ENCODE measurements at places on chromosomes 12 and 14.
A peak's percentile ranks its signal among the peaks of the same experiment; 100 is the strongest.

- DNase-seq: peak; percentile 34
These were observed 7.7 kb downstream of the PPP1R3E start for GRCh38 chr14:23294734-23295561.

- DNase-seq: no peak
These were observed 61.5 kb downstream of the KCNMB4 start for GRCh38 chr12:70427611-70428010.

- DNase-seq: no peak
These were observed 120.3 kb downstream of the SLC38A1 start for GRCh38 chr12:46148327-46149078.

DNA sequence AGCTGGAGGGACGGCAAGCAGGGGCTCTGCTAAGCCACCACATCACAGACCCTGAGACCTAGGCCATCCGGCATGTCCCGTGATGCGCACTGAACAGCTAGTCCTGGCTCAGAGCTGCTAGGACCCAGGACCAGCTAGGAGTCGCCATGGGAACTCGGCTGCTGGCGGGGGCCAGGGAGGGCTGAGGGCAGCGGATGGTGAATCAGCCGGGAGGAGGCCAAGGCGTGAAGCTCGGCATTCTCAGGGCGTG lies 5.1 kb downstream of the AHNAK2 start:
- DNase-seq: no peak

GRCh38 chr14:96203635-96204034 lies 1.0 kb upstream of the BDKRB2 start:
- no peak for DNase-seq

DNA sequence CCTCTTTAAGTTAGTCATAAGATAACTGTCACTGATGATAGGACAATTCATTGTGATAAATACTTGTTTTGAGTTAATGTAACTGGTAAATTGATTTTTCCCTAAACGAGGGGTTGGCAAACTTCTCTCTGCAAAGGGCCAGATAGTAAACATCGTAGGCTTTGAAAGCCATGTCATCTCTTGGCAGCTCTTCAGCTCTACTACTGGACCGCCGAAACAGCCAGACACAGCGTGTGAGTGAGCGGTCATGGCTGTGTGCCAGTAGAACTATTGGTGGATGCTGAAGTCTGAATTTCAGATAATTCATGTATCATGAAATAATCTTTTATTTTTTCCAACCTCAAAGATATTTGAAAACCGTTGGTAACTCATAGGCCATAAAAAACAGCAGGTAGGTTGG lies 9.9 kb downstream of the PIWIL1 start:
- no peak for DNase-seq

DNA sequence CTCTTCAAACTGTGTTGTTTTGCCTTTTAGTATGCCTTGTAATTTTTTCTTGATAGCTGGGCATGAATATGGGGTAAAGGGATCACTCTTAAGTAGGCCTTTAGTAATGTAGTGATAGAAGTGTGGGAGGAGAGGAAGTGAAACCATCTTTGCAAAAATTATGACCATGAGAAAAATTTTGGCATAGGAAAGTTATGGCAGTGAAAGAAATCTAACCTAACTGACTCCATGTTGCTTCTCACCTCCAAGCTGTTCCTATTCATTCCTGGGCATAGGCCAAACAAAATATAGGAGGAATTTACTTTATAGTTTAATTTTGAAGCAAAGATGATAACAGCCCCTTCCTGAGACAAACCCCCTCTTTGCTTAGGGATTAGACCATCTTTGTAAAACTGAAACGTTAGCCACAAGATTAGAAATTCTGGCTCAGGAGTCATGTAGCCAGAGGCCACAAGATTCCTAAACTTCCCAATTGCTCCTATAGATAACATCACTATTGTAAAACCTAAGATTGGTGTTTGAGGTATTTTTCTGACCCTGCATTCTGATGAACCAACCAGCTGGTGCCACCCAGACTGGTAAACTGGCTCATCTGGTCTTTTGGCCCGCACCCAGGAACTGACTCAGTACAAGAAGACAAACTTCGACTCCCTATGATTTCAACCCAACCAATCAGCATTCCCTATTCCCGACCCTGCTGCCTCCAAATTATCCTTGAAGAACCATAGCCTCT lies 45.8 kb downstream of the CRADD start:
- no peak for DNase-seq

GRCh38 chr14:30158299-30158698 lies 230.7 kb upstream of the PRKD1 start:
- no peak for DNase-seq

GRCh38 chr12:116280595-116281290 lies 3.2 kb upstream of the MED13L start:
- no peak for DNase-seq

GRCh38 chr14:103628684-103629502 lies at the start of gene KLC1:
Gene KLC1, plus strand, starts transcription at chr14:103629211. Its CDS starts 25,354 bp downstream, at chr14:103654565.
- peak; percentile 66 for DNase-seq

DNA sequence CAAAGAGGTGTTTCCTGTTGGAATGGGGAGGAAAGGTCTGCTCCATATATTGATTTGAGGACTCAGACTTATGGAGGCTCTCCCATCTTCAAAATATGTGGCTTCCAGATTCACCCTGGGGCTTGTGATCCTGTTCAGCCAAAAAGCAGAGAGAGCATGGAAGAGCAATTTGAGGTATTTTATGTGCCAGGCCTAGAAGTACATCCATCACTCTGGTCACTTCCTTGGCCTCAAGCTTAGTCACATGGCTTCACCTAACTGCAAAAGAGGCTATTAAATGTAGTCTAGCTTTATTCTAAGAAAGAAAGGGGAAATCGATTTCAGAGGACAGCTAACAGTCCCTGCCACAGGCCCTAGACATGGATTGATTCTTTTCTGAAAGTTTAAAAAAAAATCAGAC lies 86.2 kb downstream of the C12orf50 start:
- no peak for DNase-seq

DNA sequence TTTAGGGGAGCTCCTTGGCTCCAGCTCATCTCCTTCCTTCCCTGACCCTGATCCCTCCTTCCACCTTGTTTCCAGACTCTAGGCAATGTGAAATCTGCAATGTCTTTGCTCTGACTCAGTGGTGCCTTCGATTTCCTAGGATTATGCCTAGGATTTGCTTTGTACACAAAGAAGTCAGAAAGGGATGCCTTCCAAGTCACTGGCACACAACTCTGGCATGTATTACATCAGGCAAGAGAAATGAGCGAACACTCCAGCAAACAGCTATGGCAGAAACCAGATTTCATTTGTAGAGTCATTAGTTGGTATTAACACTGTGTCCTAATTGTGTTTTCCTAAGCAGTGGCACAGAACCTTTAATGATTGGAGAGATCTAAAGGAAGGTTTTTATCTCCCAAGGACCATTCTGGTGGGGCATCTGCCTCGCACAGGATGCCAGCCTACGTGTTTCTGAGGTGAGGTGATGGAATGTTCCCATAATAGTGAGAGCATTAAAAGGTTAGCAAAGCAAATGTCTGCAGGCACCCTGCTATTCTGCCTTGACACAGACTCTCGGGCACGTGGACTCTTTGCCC lies 84.9 kb downstream of the WSCD2 start:
- no peak for DNase-seq

- DNase-seq: no peak
These were observed 13.3 kb upstream of the LRP1-AS start for GRCh38 chr12:57160741-57161140.

- DNase-seq: no peak
These were observed 183.9 kb downstream of the MYRFL start for GRCh38 chr12:70008944-70009343.

DNA sequence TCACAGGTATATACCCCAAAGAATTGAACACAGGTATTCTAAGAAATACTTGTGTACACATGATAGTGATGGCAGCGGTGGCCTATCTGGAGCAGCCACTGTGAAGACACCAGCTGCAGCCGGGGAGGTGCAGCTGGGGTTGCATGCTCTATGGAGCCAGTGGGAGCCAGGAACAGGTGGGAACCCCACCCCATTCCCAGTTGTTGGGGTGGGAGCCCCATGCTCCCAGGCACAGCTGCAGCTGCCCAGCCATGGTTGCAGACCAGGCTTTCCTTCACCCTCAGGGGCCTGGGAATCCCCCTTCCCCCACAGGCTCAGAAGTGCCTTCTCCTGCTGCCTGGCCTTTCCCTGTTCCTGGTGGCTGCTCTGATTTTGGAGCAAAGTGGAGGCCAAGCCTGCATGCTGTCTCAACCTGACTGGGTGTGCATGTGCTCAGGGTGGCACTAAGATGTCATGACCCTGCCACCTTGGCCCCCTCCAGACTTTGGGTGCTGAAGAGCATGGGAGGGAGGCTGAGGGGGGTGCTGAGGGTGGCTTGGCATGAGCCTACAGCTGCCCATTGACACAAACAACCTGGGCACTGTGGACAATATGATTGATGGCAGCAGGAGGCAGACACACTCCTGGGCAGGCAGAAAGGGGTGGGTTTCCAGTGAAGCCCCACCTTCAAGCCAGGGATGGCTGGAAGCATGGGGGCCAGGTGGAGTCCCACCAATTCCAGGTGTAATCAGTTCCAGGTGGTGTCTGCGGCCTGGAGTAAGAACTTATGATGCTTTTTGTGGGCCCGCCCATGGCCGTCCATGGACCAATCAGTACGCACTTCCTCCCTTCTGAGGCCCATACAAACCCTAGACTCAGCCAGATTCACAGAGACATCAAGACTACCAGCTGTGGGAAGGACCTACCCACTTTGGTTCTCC lies 234.7 kb downstream of the ADGRD1 start:
- no peak for DNase-seq

- no peak for DNase-seq
These were observed 1.1 kb downstream of the CCDC91 start for GRCh38 chr12:28191051-28192048.

DNA sequence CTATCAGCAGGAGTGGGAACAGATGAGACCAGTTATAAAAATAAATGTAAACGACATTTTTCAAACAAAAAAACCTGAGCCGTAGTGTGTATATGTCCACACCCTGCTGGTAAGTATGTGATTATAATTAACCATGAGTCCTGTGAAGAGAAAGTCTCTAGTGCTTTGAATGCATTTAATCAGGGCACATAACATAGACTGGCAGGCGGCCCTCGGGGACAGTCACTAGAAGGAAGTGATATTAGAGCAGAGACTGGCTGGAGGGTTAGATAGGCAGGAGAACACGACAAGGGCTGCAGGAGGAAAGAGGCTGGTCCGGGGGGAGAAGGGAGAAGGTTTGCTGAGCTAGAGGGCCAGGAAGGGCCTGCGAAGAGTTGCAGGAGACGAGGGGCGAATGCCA lies 23.8 kb upstream of the ELK3 start:
- no peak for DNase-seq

DNA sequence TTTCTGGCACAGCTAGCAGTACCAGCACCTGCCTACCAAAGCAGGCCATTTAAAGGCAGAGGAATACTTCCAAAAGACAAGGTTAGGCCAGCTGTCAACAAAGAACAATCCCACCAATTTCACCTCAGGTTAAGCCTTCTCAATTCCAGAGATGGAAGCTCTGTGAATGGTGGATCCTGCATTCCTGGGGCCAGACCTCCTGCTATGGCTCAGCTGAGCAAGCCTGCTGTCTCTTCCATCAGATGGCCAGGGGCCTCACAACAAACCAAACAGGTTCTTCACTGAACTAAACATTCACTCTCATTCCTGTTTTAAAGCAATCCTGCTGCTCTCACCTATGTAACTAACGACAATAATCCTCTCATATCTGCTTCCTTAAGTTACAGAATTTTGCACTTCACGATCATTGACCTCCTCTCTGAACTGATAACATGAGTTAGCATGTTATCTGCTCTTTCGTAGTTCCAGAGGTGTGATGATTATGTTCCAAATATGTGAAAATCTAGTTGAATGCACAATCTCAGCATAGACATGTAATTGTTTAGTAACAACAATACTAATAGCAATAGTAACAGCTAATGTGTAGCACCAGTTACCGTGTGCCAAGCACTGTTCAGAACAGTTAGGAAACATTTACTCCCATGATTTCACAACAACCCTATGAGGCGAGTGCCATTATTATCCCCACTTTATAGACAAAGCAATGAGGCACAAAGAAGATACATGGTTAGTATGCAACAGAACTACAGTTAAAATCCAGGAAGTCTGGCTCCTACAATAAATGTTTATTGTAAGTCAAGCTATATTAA lies 73.2 kb downstream of the SLC2A13 start:
- DNase-seq: no peak

- DNase-seq: no peak
These were observed 283.0 kb downstream of the ACSS3 start for GRCh38 chr12:81360916-81361315.

- no peak for DNase-seq
These were observed 26.0 kb downstream of the PPFIBP1 start for GRCh38 chr12:27549801-27550652.

GRCh38 chr14:84694161-84694560 lies 835.8 kb upstream of the FLRT2 start:
- no peak for DNase-seq

- no peak for DNase-seq
These were observed 653.5 kb downstream of the FSCB start for GRCh38 chr14:43853541-43853940.

DNA sequence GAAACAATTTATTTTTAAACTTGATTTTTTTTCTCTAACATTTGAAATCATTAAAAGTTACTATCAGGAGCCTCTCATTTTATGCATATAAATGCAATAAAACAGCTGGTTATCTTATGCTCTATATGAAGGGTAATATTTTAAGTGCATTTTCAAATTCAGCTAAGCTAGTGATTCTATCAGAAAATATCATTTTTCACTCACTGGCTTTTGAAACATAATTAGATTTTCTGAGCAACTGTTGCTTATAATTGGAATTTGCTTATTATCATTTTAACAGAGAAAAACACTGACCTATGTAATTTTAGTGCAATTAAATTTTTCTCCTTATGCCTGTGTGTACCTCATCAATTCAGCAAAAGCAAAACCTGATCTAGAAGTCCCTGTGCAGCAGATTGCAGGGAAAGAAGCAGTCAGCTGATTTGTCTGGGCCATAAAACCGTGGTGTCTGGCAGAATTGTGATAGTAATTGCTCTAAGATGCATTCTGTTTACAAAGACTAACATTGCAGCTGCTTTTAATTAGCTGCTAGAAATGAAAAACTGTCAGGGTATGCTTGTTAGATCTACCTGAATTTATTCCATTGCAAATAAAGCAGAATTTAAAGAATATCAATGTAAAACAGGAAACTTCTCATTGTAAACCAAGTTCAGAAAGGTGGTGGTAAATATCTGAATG lies 75.0 kb downstream of the BICD1 start:
- DNase-seq: no peak

Data from NCI-H187 (cell line).